HCT116 (cell line): ENCODE measurements at places on chromosomes 13 and 19.

DNA sequence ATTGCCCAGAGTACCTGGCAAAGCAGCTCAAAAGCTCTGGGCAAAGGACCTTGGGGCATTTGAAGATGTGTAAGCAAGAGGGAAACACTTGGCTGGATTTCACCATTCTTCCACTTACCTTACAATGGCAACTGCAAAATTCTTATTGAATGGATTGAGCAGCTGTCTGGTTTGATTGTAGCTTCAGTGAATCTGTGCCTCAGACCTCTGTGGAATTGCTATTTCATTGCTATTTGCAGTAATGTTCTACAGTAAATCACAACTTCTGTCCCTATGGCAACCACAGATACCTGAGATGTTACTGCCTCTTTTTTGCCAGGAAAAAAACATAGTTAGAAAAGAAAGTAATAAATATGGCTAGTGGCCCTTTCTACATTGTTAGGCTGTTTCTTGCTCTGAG, 519.5 kb downstream of the SUCLA2 start:
- DNase-seq = no peak

- no peak for DNase-seq
Observed at GRCh38 chr13:76043874-76044273, 407.7 kb downstream of the LMO7 start.

DNA sequence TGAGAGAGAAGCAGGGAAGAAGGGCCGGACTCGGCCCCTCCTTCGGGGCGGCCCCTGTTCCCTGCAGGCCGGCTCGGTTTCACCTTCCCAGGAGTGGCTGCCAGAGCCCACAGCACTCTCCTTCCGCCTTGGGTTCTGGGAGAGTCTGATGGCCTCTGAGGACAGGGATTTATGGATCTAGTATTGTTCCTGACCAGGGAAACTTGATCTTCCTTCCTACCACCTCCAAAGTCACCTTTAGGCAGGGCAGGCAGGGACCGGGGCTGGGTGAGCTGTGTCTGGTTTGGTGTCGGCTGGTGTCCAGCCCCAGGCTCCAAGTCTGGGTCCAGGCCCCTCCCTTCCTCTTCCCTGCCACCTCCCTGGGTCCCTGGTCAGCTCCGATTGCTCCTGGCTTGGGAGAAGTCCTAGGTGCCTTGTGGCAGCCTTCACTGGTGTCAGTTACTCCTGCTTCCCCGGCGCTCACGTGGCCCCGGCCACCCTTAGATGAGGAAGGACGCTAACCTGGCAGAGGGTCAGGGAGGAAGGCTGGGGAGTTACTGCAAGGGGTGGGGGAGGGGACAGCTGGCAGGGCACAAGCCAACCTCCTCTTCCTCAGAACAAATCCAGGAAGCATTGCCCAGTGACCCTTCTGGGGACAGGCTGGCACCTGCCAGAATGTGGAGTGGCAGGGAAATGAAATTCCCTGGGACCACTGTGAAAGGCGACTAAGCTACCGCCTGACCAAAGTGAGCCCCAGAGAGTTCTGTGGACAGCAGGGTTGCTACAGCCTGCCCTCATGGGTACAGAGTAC, 18.8 kb downstream of the RFX1 start:
- no peak for DNase-seq

- DNase-seq = no peak
Observed at GRCh38 chr13:114285166-114285808, 3.9 kb downstream of the UPF3A start.

GRCh38 chr13:98416408-98416807, 160.5 kb downstream of the STK24 start:
- no peak for DNase-seq

GRCh38 chr13:76764429-76764828, 121.8 kb downstream of the KCTD12 start:
- no peak for DNase-seq

DNA sequence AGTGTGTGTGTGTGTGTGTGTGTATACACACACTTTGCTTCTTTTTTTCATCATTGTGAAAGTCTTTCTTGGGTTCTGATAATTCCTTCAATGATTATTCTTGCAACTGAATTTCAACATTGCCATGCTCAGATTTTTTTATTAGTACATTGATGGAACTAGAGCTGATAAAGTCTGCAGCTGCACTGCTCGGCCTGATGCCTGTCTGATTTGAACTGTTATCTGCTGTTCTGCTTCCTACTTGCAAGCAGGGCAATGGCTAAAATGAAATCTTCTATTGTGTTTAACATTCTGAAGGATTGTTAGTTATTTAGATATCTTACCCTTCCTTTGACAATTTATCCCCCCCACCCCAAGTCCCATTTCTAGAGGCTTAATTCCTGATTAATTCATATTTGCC, 61.3 kb downstream of the OLFM4 start:
- DNase-seq = no peak

DNA sequence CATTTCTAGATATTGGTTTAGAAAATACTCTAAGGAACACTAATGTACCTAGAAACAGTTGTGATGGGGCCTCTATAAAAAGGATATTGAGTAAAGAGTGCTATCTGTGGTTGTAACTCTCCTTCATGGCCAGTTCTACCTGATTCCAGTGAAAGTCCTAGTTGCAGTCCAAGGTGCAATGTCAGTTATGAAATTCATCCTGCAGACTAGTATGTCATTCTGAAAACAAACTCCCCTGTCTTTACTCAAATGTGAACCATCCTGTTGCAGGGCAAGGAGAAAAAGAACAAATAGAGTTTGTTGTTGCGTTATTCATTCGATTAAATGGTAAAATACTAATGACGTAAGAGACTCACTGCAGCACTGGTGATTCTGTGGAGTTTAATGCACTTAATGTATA, 18.3 kb upstream of the N4BP2L1 start:
- DNase-seq = no peak

DNA sequence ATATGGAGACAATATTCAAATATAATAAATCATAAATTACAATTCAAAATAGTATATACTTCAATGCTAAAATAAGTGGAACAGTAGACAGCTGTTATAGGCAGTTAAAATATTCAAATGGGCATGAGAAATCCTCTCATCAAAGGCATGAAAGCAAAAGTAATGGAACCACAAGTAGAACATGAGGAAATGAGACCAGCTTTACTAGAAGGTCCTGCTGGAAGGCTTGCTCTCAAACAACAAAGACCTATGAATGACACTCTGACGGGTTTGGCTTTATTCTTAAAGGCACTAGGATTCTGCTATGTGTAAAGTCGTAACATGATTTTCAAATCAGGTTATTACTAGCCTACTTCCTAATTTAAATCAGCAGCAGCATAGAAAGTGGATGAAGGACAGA, 148.1 kb downstream of the VWA8 start:
- DNase-seq = no peak
